ENCODE measurements at places on chromosomes 6 and 20.

DNA sequence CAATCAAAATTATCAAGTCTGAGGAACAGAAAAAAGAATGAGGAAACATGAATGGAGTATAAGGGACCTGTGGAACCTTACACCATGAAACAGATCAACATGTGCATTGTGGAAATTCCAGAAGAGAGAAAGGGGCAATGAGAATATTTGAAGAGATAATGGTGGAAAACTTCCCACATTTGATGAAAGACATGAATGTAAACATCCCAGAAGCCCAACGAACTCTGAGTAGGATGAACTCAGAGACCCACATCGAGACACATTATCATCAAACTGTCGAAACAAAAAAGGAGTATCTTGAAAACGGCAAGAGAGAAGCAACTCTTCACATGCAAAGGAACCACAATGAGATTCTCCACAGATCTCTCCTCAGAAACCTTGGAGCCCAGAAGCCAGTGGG is 371.1 kb downstream of the CDKAL1 start:
- no peak for DNase-seq

GRCh38 chr20:35886537-35886936 is 67.8 kb downstream of the SCAND1 start:
- DNase-seq: no peak

DNA sequence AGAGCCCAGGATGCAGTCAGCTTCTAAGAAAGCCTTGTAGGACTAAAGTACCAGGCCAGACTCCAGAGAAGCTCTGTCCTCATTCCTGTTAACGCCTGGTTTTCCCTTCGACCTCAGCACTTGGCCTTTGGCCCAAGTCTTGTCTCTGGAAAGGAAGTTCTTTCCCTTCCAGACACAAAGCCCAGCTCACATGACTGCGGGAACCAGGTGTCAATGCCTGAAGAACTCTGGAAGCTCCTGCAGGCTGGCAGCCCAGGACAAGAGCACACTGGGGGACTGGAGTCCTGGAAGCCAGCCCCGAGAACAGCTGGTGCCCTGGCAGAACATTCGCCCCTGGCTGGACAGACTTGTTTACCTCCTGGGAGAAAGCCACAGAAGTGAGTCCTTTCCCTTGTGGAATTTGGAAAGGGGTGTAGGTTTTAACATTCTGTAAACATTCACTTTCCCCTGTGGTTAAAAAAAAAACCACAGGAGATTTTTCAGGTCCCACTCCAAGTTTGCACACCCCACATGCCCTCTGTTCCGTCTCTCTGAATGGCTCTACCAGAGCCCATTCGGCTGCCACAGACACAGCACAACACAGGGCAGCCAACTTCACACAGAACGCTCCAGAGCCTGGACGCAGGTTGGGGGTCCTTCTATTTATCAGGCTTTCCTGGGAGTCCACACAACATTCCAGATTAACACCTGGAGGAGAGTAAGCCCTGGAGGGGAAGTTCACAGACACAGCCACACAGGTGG is 18.1 kb downstream of the ACSS1 start:
- DNase-seq: no peak

- peak; percentile 70 for DNase-seq
These were observed 525 bp downstream of the NCOA7 start for GRCh38 chr6:125791151-125791819.

DNA sequence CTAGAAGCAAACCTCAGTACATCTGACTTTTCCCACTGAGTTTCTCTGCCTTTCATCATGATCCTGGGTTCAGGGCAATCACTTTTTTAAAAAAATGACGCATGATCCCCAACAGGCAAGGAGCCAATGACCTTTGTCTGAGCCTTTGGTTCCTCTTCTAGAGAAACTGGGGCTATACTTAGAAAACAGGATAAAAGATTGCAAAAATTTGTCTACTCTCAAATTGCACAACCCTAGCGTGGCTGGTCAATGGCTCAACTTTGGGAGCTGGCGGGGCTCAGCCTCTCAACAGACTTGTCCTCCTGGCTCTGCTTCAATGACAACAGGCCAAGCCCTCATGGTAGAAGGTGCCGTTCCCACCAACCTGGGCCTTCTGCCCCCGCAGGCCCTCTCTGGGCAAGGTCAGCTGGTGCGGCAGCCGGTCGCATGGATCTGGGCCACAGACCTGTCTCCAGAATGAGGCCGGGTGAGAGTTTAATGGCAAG is 48.7 kb downstream of the PDYN start:
- DNase-seq: no peak

GRCh38 chr6:37131960-37132253 is 38.0 kb upstream of the PIM1 start:
- DNase-seq: no peak

- peak; percentile 55 for DNase-seq
These were observed 342.7 kb downstream of the PRL start for GRCh38 chr6:21953831-21954801.

DNA sequence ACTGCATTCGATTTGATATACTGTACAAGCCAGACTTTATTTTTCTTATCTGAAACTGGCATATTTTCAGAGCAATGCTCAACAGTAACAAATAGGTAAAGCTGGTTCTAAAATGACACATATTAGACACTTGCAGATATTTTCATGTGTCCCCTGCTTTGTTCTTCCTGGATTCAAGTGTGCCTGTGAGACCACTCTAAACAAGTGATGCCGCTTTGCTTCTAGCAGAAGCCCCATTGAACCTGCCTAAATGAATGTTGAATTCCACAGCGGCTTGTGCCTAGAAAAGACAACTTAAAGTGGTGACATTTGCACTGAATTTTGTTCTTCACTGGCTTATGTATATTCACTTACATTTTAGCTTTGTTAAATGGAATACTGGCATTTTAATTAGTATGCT is 115.7 kb downstream of the AKAP7 start:
- no peak for DNase-seq

Data from HEK293T (cell line).